ENCODE measurements at places on chromosomes 5 and 9.

DNA sequence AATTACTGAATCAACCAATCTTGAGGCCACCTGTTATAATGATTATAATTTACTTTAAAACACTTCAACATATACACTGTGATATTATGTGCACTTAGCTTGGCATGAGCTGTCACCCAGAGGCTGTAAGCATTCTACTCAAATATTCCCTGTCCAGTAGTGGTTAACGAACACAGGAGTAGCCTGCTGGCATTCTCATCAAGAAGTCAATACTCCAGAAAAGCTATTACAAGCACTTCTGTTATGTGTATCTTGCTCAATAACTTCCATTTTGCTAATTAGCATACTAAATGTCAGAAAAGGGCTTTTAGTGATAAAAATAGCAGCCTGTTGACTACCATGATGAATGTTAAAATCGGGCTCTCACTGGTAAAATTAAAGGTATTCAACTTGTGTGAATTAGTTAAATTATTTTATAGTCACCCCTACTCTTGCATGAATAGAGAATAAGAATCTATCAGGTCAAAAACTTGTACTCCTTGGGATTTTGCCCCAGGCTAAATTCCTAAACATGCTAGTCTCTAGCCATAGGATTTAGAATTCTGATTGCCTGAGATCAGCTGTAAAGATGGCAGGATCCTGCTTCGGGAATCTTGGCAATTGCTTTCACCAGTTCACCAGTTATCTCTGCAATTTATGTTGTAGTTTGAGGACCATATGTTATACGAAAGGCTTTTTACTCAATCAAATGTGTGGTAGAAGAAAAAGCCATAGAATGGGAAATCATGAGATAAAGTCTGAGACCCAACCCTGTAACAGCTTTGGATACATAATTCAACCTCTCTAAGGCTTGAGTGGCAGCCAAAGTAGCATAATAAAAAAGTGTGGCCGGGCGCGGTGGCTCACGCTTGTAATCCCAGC lies 43.4 kb upstream of the PAM start:
- no peak for DNase-seq

- no peak for DNase-seq
These were observed 22.1 kb upstream of the LRRC14B start for GRCh38 chr5:169071-169727.

- no peak for DNase-seq
These were observed 11.2 kb upstream of the OLFM1 start for GRCh38 chr9:135076143-135076875.

DNA sequence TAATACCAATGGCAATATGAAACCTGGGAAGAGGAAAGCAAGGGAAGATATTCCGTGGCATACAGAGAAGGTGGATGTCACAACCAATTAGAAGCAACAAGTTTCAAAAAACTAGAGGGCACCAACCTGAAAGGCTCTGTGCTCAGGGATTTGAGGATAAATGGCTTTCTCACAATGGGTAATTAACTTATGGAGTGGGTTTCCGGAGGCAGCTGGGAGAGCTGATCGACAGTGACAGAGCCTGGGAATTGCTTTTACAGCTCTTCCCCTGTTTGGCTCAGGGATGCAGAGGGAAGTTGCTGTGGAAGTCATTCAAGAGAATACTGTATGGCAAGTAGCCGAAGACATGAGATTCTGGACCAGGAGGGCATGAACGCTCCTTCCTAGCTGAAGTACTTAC lies 237.0 kb downstream of the KIF4B start:
- DNase-seq = no peak

DNA sequence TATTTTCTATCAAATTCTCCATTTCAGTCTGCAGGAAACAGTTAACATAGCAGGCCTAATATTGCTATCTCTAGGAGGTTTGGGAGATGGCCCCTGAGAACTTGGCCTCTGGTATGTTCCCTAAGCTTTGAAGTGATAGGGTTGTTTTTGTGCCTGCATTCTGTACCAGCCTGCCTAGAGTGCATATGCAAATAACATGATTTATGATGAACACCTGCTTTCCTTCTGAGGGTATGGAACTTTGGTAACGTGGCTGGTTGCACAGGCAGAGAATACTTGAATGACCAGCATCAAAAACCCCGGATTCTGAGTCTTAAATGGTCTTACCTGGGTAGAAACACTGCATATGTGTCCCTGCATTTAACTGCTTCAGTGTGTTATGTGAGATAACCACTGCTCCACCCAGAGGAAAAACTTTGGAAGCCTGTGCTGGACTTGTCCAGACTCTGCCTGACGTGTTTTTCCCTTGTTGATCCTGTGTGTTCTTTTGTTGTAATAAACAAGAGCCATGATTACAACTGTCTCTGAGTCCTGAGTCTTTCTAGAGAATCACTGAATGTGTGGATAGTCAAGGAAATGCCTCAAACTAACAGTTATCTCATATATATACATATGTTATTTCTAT lies 111.3 kb upstream of the ABCA1 start:
- no peak for DNase-seq

DNA sequence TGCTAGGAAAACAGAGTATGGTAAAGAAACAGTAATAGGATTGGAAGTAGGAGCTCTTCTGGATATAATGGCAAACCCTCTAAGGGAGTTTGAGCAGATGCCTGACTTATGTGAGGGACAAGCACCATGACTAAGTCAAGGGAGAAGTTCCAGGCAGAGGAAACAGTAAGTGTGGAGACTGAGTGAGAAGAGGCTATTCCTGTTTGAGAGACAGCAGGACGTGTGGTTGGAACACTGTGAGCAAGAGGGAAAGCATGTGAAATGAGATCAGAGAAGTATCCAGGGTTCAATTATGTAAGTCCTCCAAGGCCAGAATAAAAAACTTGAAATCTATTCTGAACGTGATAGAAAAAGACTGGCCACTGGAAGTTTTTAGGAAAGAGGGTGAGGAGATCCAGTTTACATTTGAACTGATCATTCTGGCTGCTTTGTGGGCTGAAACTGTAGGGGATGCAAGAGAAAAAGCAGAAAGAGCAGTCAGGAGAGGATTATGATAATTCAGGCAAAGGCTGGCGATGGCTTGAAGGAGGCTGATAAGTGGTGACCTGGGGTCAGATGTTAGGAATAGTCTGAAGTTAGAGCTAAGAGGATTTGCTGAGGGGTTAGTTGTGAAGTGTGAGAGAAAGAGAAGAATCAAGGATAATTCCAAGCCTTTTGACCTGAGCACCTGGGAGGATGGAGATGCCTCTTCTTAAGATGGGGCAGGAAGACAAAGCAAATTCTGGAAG lies 19.2 kb downstream of the DMAC1 start:
- no peak for DNase-seq

DNA sequence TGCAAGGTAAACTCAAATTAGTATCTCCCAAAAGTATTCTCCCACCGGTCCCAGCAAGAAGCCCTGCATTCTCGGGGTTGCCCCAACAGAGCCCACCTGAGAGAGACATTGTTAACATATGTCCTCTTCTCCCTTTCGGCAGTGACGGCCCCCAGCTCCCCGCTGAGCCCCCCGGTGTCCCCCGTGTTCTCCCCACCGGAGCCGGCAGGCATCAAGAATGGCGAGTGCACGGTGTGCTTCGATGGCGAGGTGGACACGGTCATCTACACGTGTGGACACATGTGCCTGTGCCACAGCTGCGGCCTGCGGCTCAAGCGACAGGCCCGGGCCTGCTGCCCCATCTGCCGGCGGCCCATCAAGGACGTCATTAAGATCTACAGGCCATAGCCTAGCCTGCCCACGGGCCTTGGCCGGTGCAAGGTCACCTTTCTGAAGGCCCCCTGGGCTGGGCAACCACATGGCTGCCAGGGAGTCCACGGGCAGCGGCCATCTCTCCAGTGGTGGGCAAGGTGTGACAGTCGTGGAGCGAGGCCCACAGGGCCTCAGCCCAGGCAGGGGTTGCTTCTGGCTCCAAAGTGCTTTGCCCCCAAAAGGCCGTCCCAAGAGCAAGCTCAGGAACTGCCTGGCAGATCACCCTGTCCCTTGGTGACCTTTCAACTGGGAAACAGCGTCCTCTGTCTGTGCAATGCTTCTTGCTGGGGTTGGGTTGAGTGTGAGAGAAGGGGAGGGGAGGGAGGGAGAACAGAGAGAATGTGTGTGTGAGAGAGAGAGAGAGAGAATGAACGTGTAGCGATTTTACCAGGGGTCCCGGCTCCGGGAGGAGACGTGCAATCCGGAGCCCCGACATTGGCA lies 45.7 kb downstream of the NEURL1B start:
- no peak for DNase-seq

DNA sequence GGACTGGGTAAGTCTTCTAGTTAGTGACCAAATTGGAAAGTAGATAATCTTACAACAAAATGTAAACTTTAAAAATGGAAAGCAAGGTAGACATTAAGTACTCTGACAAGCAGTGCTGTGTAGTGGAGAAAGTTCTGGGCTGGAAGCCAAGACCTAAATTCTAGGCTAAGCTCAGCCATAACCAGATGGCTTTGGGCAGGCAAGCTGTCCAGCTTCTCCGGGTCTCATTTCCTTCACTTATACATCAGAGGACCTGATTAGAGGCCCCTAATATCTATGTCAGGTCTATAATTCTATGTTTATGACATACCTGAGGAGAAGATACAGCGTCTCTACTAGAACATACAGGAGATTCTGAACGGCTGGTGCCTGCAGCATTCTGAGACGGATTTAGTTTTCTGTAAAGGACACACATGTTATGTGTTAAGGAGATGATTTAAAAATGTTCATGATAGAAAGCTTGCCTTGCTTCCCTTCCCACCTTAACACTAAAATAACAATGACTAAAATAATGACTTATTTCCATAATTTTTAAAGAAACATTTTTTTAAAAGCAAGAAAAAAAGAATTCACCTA lies 61.2 kb downstream of the ELL2 start:
- DNase-seq = no peak

DNA sequence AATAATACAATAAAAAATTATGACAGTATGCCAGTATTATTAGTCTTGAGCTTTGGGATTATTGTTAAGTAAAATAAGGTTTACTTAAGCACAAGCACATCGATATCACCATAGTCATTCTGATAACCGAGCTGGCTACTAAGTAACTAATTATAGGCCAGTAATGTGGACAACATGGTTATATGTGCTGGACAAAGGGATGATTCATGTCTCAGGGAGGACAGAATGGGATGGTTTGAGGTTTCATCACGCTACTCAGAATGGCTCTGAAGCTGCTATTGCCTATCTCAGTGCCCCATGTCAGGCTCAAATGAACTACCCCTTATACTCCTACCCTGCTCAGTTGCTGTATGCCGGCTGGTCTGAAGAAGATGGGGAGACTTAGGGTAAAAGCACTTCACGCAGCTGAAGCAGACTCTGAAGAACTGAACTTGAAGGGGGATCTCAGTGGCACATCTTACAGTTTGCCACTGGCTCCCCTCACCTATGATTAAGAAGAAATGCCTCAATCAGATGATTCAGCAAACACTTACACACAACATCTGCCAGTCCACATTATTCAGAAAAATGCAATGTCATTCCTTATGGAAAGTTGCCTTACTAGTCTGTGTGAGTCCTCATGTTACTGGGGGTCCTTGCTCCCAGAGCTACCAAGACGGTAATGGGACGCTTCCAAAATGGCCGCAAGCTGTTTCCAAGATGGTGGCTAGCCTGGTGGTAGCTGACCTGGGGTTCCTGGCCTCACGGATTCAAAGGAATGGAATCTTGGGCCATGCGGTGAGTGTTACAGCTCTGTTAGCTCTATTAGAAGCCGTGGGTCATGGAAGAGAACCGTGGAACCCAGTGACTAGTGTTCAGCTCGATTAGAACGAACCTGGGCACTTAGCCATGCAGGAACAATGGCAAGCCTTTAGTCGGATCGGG lies 1098.6 kb downstream of the TAF11L14 start:
- no peak for DNase-seq

GRCh38 chr9:121906074-121906870 lies 186.8 kb downstream of the TTLL11 start:
- DNase-seq = no peak

- no peak for DNase-seq
These were observed 36.7 kb upstream of the HMHB1 start for GRCh38 chr5:143775258-143775657.

DNA sequence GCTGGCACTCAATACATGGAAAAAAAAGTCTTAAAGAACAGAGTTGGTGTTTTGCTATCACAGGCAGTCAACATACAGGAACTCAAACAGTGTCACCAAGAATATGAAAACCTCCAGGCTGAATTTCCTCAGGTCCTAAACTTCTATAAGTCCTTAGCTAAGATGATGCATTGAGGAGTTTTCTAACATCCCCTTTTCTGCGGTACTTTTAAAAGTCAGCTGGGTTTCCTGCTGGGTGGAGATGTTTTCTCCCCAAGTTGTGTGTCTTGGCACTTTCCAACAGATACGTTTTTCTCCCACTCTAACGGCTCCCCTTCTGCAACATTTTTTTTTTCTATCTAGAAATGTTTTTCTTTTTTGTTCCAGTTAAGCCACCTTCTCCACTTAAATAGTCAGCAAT lies 244.8 kb upstream of the HAPLN1 start:
- DNase-seq = no peak

DNA sequence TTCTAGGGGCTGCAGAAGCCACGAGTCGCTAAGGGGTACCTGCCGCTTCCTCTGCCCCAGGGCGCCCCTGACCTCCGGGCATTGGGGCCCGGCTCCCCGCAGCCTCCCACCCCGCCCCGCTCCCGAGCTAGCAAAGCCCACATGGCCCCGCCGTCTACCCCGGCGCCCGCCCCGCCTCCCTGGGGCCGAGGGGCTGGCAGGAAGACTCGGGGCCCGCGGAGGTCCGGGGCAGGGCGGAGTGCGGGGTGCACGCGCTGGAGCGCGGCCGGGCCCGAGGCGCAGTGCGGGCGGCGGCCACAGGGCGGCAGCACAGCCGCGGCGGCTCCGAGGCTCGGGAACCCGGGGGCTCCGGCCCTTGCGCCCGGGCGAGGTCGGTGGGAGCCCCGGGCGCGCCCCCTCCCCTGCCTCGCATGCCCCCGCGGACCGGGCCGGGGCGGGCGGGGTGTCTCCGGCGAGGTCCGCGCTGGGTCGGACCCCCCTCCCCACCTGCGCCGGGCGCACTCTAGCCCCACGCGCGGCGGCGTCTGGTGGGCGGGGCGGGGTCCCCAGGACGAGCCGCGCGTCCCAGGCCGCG lies 6.7 kb downstream of the NRARP start:
- no peak for DNase-seq

- no peak for DNase-seq
These were observed 23.8 kb downstream of the PHAX start for GRCh38 chr5:126624534-126624933.

DNA sequence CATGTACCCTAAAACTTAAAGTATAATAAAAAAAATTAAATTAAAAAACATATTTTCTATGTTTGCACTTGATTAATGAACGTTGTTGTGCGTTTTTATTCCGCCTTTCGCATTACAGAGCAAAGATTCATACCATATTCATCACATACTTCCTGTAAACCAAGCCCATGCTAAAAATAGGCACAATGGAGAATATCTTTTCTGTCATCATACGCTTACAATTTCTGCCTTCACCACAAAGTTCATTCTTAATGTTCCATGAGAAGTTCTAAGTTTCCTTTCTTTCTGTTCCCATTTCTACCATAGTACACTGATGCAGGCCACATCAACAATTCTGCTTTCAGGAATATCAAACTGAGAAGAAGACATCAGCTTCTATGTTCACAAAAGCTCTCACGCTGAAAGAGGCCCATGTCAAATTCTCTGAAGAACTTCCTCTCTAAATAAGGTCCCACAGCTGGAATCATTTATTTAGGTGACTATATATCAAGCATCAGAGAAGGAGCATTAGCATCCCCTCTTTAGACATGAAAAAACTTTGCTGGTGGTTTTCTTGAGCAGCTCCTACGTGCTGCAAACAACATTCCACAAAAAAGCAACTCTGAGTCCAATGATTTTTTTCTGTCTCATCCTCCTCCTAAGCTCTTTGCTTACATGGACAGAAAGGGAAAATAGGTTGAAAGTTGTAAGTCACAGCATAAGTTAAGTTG lies 456.4 kb downstream of the CDH10 start:
- DNase-seq = no peak

- DNase-seq = no peak
These were observed 217.3 kb downstream of the ARL15 start for GRCh38 chr5:54093081-54093492.

Data from stimulated activated CD8-positive, alpha-beta memory T cell treated with anti-CD3 and anti-CD28 coated beads, Interleukin-2, amount 100 ng/mL, for 48 hours (primary cell).